ENCODE measurements at places on chromosomes 12 and 14. TPM values are rescaled to one million over a fixed set of nuclear protein-coding genes. Genes with fewer than 3 reads are reported as not detected.

GRCh38 chr12:108514468-108514972 lies 557 bp upstream of the FICD start:
- no peak for DNase-seq

HAL gene
- polyA plus RNA-seq: not detected

DNA sequence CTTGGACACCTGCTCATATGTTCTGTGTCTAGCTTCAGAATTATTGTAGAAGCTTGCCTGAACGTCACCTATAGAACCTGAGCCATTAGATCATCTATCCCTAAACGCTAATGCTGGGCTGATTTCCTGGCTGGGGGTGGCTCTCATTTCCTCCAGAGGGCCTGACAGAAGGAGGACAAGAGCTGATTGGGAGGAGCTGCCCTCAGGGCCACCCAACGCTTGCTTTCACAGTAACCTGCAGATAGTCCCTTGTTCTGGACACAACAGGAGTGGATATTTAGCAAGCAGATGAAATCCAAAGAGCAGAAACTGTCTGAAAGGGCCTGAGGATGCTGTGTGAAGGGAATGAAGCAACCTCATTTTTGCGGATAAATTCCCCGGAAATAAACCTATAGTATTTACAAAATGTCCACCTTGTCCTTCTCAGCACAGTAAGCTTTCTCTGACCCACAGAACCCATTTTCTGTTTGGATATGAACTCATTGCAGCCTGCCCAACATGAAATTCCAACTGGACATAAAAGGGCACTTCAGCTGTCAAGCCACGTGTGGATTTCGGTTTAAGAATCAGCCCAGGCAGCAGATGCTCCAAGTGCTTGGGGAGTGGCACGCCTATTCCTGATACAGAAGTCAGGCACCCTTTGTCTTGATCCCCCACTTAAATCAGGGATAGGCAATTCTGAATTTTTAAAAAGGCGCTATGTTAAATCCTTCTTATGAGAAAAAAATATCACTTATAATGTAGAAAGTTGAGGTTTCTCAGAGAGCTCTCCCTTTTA lies 32.8 kb upstream of the TUBA1C start:
- DNase-seq: no peak

DNA sequence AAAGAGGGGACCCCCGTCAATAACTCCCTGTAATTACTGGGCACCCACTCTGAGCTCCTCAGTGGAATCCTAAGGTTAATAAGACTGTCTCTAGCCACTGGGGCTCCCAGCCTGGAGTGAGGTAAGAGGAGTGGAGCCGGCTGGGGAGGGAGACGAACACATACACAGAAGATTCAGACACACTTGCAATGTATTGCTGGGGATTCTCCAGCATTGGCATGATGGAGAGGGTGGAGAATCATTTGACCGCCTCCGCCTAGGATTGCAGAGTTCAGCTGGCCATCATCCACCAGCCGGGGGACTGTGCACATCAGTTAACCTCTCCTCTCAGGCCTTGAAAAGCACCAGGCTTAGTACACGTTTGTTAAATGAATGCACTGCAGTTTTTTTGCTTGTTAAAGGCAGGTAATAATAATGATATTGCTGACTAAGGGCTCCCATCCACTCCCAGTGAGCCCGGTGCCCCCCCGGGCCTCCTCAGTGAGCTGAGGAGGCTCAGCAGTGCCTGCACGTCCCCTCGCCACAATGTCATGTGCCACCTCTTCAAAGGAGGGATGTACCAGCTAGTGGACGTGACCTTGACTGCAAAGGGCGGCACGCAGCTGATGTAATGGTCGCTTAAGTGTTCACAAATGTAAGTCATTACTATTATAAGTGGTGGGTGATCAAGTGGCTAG lies 20.3 kb upstream of the FAIM2 start:
- DNase-seq: no peak

- DNase-seq: no peak
Measured at GRCh38 chr14:22265319-22266141, 323.5 kb downstream of the DAD1 start.

LMO3 gene
- not detected for polyA plus RNA-seq

GRCh38 chr14:103281496-103282231 lies 52.4 kb upstream of the EIF5 start:
- DNase-seq: no peak

GRCh38 chr12:2319737-2320506 lies 267.1 kb downstream of the CACNA1C start:
- no peak for DNase-seq

GRCh38 chr14:34983786-34984185 lies 994 bp downstream of the SRP54 start:
- no peak for DNase-seq
